Islet precursor cell (in vitro differentiated cells): ENCODE measurements at places on chromosomes 5 and 9.

GRCh38 chr9:107173422-107174180, 109.5 kb upstream of the RAD23B start:
- DNase-seq = no peak

- DNase-seq = no peak
Observed at GRCh38 chr9:88681434-88681833, 146.5 kb downstream of the NXNL2 start.

DNA sequence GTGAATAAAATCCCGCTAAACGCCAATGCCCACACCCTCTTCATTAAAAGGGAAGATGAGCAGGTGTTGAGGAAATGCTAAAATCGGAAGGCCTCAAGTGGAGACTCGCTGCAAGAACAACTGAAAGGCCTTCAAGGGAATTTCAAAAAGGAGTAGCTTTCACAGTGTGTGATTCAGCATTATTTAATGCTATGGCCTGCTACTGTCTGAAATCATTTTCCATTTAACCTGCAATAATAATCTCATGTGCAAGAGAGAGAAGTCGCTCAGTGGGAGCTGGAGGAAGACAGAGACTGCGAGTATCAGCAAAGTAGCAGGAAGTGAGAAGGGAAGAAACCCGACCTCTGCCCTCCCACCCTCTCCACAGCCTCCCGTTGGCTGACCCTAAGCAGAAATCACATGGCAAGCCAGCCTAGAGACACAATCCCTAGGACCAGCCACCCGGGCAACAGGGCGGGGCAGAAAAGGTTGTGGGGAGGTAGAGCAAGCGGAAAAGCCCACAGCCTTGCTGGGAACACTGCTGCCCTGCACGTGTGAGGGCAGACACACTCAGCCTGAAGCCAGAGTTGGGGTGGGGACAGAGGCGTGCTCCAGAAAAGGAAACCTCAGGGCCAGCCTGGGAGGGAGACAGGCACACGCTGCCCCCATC, 39.9 kb upstream of the CTSL start:
- DNase-seq = peak; percentile 52

DNA sequence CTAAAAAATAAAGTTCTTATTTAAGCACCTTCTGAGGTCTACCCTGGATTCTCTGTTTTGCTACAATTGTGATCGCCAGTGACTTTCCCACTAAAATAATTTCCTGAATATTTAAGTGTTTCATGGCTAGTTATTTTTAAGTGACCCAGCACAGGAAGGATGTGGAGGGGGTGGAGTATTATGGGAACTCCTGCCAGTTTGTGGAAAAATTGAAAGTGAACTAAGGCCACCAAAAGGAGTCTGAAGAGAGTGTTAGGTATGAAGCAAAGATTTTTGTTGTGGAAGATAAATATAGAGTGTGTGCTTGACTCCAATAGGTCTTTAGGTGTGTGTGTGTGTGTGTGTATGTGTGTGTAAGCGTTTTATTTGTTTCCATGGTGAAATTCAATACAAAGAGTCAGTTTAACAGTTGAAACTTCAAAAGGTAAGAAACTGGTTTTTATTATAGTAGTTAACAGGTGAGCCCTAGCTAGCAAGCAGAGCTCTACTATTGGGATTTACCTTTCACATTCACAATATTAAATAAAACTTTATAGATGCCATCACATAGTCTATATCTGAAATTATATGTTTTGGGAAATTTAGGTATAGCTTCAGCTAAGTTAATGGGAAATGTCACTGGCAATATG, 25.6 kb downstream of the RASGRF2 start:
- no peak for DNase-seq

DNA sequence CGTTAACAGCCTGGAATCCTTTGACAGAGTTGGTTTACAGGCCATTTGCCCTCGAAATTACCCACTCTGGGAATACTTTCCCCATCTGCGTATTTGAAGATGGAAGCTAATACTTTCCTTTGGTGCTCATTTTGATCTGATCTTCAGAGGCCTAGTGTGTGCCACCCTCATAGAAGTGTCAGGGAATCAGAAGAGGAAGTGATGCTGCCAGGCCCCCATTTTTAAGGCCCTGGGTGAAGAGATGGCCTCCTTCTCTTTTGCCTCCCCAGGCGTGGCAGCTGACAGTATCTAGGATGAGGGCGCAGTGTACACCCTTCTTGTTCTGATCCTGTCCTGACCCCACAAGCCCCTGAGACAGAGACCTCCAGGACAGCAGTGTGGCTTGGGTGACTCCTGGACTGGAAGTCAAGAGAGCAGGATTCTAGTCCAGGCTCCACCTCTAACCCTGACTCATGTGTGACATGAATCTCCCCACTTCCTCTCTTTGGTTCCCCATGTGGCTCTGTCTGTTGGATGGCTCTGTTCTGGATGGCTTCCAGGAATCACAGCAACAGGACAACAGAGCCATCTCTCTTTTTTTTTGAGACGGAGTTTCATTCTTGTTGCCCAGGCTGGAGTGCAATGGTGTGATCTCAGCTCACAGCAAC, 27.8 kb downstream of the CSF1R start:
- DNase-seq = no peak

DNA sequence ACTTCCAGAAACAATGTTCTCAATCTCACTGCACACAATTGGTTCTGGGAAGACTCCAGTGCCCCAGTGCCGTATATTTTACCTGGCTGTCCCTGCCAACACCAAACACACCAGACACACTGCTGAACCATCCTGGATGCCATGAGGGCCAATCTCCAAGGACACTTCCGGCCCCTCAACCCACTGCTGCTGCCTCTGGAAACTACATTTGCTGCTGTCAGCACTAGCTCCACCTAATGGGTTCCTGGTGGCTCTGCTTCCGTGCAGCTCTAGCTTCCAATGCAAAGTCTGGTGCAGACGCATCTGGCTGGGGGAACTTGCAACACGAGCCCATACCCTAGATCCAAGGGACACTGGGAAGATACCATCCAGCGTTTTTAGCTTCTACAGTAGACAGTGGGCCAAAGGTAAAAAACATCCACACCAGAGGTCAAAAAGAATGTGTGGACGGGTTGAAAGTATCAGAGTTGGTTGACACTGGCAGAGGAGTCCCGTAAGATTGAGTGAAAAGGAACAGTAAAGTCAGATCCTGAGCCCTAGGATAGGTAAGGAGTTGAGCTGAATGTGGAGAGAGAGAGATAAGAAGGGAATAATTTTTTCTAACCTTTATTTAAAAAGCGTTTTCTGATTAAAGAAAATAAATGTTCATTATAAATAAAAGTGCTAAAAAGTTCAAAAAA, 99.7 kb upstream of the KIF2A start:
- peak; percentile 78 for DNase-seq

DNA sequence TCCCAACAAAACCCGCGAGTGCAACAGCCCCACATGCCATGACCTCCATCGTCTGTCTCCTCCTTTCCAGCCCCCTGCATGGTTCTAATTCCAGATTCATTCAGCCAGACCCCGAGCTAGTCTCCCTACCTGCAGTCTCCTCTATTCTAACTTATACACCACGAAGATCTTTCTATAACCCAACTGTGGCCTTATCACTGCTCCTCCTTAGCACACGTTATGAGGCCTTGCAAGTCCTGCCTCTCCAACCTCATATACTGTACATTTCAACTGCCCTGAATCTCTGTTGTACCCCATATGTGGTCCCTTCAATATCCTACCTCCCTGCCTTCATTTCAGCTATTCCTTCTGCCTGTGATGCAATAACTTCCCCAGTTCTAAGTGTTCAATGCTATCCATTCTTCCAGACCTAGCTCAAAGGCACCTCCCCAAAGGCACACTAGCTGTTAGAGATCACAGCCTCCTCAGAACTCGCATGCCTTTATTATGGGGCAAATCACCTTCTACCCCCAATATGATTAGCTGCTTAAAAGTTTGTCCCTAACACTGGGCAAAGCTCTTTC, 215.1 kb upstream of the TRIM32 start:
- DNase-seq = no peak

DNA sequence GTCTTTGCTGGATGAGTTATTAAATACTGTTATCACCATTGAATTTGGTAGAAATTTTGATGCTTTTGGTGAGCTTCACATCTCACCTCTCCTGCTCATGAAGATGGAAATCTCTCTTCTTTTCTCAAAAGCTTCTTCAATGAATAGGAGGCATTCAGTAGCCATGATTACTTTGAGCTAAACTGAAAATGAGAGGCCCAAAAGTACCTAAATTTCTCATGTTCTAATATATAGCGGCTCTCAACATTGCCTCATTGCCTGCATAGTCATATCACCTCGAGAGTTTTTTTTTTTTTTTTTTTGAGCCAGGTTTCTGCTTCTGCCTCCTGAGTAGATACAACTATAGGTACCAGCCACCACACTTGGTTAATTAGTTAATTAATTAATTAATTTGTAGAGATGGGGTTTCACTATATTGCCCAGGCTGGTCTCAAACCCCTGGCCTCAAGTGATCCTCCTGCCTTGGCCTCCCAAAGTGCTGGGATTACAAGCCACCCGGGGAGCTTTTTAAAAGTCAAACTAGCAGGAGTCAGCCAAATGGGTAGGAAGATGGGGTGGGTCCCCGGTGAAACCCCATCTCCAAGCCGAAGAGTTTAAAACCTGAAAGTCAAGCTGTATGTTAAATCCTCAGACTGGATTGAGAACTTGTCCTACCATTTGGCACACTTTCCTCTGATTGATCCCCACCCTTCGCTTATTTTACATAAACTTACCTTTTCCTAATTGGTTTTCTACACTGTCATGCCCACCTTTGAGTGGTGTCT, 169.0 kb downstream of the DOCK2 start:
- no peak for DNase-seq

GRCh38 chr9:80556631-80557030, 984.9 kb downstream of the TLE4 start:
- no peak for DNase-seq

DNA sequence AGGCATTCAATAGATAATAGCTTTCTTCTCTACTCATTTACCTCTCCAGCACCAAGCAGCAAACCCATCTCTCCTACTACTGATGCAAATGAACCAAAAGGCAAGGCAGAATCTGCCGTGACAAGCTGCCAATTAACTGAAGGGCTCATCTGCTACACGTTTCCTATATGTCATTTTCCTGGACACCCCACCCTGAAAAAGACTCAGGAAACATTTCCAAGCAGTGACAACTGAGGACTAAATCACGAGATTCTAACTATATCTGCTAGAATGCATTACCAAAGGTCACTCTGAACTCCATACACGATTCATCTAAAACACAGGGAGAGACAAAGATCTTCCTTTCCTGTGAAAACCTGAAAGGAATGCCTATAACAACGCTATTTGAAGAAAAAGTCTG, 12.9 kb downstream of the PLPP1 start:
- DNase-seq = no peak
